Hematopoietic multipotent progenitor cell treated with erythropoietin and hydrocortisone succinate and interleukin-3 and kit ligand, for 17 days (in vitro differentiated cells): ENCODE measurements at places on chromosomes 1 and 21.

- no peak for DNase-seq
These were observed 39.5 kb downstream of the ATF6 start for GRCh38 chr1:161805399-161806197.

GRCh38 chr1:1232208-1232795 lies at the start of gene B3GALT6:
B3GALT6 (plus strand) TSS chr1:1232237; CDS start chr1:1232279, 42 bp downstream.
- no peak for DNase-seq

GRCh38 chr1:19798486-19799229 lies 1.1 kb downstream of the TMCO4 start:
- DNase-seq, result no peak

DNA sequence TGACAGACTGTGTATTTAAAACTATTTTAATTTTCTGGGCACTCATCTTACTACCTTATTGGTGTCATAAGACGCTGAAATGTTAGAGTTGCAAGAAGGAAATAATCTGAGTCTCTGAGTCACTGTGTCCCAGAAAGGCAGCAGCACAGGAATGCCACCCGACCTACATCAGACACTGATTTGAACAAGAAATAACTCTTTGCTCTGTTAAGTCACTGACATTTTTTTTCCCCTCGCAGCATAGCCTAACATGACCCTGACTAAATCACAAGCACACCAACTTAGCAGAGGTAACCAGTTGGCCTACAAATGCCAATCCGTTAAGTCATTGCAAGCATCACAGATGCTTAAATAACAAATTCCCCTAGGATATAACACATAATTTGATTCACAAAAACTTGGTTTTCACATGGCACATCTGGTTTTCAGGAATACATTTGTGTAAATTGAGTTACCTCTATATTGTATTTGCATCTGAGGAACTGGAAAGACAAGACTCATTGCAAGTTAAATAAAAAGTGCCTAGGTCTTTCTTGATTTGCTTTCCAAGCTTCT lies 349.1 kb downstream of the SEC16B start:
- DNase-seq, result no peak

- DNase-seq, result no peak
These were observed 401 bp downstream of the UQCRH start for GRCh38 chr1:46303872-46304326.

DNA sequence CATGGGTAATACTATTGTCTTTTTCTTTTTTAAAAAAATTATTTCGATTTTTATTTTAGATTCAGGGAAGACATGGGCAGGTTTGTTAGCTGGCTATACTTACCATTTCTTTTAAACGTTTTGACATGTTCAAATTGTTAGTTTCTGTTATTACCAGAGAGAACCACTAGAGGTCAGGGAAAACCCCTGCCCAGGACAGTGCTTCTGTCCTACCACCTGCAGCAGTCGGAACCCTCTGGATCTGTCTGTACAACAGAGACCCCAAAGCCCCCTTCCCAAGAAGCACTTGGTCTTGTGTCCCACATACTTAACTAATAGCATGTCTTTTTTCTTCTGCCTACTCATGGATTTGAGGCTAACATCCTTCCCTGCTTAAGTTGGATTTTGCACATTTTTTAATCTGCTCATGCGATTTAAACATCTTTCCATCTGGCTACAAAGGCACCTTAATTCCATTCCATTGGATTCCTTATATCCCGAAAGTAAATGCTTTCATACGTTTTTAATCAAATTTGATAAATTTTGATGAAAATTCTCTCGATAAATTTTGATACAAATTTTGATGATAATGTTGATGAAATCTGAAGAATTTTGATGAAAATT lies 10.0 kb upstream of the C1orf115 start:
- no peak for DNase-seq

DNA sequence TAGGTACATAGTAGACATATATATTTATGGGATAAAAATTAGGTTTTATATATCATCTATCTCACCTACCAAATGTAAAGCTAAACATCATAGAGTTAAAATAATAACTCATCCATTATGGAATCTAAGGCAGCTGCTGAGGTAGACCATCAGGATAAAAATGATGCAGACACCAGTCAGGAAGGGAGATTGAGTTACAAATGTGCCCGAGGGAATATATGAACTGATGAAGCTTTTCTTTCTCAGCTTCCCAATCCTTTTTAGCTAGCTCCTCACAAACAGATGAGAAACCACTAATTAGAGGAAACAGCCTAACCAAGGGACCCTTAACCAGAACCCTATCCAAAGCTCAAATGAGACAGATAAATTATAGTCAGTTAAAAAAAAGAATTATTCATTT lies 20.9 kb downstream of the TTLL7 start:
- no peak for DNase-seq

GRCh38 chr1:172350856-172351255 lies 69.6 kb upstream of the C1orf105 start:
- no peak for DNase-seq

DNA sequence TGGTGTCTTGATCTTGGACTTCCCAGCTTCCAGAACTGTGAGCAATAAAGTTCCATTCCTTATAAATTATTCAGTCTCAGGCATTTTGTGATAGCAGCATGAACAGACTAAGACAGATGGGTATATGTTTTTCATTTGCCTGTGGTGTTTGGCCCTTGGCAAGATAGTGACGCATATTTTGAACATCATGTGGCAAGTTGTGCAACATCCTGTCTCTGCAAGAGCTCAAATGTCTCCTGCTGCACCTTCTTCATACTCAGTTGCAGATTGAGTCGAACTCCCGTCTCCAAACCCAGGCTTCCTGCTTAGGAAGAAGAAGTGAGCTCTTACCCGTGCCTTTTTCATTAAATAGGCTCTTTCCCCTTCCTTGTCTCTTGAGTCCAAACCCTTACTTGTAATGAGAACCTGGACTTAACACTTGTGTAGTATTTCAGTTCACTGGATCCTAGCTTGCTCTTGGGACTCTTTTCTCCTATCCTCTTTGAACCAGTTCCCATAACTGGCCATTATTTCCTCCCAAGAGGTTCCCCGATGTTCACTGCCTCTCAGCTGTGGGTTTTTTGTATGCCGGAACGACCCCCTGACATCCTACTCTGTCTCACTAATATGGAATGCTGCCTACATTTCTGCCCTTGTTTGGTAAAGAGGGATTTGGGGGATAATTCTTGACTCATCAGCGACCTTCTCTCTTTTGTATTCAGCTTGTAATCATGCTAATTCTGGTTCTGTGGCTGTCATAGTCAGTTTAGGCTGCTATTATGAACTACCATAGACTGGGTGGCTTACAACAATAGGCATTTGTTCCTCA lies 125.0 kb upstream of the KCNK2 start:
- DNase-seq, result no peak

DNA sequence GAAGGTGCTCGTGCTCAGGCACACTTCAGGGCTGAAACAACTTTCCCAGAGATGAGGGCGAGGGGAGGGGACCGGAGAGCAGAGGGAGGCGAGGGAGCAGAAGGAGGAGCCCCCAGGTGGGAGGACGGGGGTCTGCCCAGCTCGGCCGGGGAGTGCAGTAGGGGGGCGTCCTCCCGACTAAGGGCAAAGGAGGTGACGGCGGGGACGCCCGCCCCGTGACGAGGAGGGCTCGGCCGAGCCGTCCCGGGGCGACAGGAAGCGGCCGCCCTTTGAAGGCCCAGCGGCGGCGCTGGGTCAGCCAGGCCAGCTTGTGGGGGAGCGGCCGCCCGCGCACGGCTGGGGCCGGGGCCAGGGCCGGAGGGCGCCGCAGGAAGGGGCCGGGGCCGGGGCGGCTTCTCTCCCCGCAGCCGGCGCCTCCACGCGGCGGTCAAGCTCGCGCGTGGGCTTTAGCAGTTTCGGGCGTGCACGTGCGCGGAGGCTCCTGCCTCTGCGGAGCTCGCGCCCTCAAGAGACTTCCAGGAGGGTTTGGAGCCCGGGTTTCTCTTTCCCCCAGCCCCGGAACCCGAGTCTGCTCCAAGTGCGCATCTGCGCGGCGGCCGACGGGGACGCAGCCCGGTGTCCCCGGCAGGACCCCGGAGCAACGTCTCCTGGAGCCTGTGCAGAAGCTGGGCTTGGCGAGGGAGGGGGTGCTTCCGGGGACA lies 100.8 kb upstream of the SLC45A1 start:
- DNase-seq, result no peak

DNA sequence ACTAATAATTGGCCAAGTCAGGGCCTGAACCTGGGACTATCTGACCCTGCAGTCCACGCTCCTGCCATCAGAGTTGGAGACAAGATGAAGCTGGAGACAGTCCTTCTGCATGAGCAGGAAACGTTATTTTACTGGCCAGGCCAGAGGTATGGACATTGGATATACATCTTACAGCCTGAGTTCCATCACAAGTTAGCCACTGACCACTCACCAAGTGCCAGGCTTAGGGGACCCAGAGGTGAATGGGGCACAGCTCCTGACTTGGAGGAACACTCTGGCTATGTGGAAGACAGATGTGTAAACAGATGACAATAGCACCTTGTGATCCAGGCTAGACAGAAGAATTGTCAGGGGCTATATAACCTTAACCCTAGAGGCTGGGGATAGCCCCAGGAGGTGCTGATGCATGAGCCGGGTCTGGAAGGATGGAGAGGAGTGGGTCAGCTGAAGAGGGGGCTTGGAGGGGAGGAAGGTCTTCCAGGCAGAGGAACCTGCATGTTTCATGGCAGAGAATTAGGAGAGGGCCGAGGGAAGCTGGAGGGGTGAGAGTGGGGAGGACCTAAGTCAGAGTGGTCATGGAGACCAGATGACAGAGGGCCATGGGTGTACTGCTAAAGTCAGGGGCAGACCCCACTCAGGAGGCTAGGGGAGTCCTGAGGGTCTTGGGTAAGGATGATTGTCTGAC lies 52.5 kb upstream of the DMRTB1 start:
- DNase-seq, result no peak
